Activated T-helper 17 cell treated with anti-CD3 and anti-CD28 coated beads, Interleukin-2, amount 50 U/mL, for 72 hours (primary cell): ENCODE measurements at places on chromosomes 1 and 21.

DNA sequence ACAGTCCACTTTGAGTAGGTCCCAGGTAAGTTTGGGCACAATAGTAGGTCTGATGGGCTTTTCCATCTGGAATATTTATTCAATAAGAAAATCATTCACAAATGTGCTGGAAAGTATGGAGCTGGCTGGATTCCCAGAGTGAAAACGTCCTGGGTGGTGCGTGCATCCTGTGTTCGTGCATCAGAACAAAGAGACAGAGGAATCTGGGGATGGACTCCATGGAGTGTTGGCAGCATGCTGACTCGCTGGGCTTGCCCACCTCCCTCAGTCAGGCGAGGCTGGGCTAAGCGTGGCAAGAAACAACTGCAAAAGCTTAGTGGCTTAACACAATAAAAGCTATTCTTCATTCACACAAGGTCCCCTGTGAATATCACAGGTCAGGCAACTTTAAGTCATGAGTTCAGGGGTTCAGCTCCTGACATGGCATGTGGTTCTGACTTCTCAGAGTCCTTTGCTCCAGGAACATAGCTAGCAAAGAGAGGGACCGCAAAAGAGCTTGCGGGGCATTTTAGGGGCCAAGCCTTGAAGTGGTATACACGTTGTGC lies 151.6 kb upstream of the ZNF644 start:
- no peaks in the 10 kb centered on the region for H3K36me3 ChIP-seq
- ATAC-seq = no peak
- no peak overlapping the region for H3K27ac ChIP-seq
- peaks cover 4% of the 10 kb centered on the region for H3K4me1 ChIP-seq
- peaks cover 26% of the 10 kb centered on the region for H3K27me3 ChIP-seq

- H3K27me3 ChIP-seq = peaks cover 38% of the 10 kb centered on the region
- no peak overlapping the region for H3K27ac ChIP-seq
- no peak overlapping the region for H3K4me3 ChIP-seq
- ATAC-seq = no peak
These were observed 80.7 kb upstream of the CD34 start for GRCh38 chr1:207991583-207992026.

DNA sequence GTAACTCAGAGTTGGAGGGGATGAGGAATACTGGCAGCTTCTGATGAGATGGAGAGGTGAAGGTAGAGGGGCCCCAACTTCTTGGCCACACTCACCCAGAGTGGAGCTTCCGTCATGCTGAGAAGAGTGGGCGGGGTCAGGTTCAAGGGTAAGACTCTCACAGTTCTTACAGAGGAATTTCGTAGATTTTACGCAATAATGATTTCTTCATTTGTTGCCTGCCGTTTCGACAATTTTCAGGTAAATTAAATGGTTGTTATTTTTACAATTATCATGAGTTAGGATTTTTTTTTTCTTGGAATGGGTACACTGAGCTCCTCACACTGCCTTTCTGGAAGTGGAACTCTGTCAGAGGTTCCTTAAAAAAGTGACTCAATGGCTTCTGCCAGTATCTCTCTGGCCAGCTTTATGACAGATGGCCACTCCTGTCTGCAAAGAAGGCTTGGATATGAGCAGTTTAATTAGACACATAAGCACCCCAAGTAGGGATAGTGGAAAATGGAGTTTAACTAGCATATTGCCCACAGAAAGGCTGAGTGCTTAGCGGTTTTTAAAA lies 13.8 kb upstream of the NLRP3 start:
- peaks cover 9% of the 10 kb centered on the region for H3K4me1 ChIP-seq
- no peaks in the 10 kb centered on the region for H3K36me3 ChIP-seq
- H3K4me3 ChIP-seq = no peak overlapping the region

GRCh38 chr21:32951041-32951440 lies 74.7 kb upstream of the OLIG2 start:
- no peak overlapping the region for H3K4me3 ChIP-seq
- H3K27me3 ChIP-seq = peaks cover 31% of the 10 kb centered on the region
- H3K4me1 ChIP-seq = no peaks in the 10 kb centered on the region
- no peaks in the 10 kb centered on the region for H3K36me3 ChIP-seq

DNA sequence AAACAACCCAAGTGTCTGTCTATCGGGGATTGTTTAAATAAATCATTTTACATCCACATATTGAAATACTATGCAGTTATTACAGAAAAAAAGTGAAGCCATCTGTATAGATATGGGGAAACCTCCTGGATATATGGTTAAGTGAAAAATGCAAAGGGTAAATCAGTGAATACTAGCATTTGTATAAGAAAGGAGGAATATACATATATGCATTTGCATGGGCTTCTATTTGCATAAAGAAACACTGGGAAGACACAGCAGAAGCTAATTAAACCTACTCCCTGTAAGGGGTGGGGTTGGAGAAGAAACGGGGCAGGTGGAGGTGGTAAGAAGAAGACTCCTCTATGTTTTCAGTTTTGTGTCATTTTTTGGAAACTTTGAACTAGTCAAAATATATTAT lies 16.6 kb upstream of the KIRREL1 start:
- no peaks in the 10 kb centered on the region for H3K4me1 ChIP-seq
- H3K4me3 ChIP-seq = no peak overlapping the region
- no peaks in the 10 kb centered on the region for H3K36me3 ChIP-seq
- peaks cover 32% of the 10 kb centered on the region for H3K27me3 ChIP-seq

DNA sequence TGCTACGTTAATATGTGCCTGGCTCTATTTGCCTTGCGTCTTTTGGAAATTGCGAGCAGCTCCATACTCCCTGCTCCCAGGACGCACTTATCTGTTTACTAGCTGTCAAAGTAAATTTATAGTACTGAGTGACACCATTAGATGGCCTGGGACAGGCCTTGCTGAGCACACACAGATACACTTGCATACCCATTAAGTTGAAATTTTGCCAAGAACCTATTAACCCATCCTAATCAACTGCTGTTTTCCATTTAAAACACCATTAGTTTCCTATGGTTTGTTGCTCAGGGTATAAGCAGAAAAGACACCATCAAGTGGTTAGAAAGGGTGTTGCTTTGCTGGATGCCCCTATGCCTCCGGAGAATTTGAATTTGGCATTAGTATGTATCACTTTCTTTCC lies 187.3 kb downstream of the SLC44A5 start:
- no peaks in the 10 kb centered on the region for H3K27me3 ChIP-seq
- no peak for ATAC-seq
- no peaks in the 10 kb centered on the region for H3K4me1 ChIP-seq
- no peaks in the 10 kb centered on the region for H3K36me3 ChIP-seq
- H3K4me3 ChIP-seq = no peak overlapping the region
- H3K27ac ChIP-seq = no peak overlapping the region

DNA sequence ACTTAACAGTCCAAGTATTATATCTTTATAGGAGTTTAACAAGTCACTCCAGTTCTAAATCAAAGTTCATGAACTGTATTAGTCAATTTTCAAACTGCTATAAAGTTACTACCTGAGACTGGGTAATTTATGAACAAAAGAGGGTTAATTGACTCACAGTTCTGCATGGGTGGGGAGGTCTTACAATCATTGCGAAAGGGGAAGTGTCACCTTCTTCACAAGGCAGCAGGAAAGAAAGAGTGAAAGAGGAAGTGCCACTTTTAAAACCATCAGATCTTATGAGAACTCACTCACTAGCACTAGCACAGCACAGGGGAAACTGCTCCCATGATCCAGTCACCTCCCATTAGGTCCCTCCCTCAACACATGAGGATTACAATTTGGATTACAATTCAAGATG lies 70.0 kb downstream of the CLCA4 start:
- H3K27me3 ChIP-seq = peaks cover 11% of the 10 kb centered on the region
- H3K4me1 ChIP-seq = no peaks in the 10 kb centered on the region
- H3K27ac ChIP-seq = no peak overlapping the region
- no peaks in the 10 kb centered on the region for H3K36me3 ChIP-seq
- H3K4me3 ChIP-seq = no peak overlapping the region
- peak; percentile 12 for ATAC-seq

DNA sequence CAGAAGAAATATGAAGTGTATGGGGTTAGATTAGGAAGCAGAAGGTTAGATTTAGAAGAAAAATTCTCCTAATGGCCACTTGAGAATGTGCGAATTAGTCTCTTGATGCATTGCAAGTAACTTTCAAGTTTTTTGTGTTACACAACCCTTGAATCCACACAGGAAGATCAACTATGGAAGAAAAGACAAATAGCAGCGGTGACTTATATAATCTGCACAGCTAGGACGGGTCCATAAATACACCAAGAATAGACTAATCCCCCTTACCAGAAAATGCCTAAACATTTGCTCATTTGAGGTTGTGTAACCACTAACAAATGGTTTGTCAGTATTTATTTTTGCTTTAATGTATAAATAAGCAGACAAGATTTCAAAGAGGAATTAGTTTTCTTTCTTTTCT lies 182.6 kb downstream of the TGFB2 start:
- peaks cover 14% of the 10 kb centered on the region for H3K27me3 ChIP-seq
- no peaks in the 10 kb centered on the region for H3K36me3 ChIP-seq
- no peak overlapping the region for H3K27ac ChIP-seq
- no peak overlapping the region for H3K4me3 ChIP-seq
- no peaks in the 10 kb centered on the region for H3K4me1 ChIP-seq

DNA sequence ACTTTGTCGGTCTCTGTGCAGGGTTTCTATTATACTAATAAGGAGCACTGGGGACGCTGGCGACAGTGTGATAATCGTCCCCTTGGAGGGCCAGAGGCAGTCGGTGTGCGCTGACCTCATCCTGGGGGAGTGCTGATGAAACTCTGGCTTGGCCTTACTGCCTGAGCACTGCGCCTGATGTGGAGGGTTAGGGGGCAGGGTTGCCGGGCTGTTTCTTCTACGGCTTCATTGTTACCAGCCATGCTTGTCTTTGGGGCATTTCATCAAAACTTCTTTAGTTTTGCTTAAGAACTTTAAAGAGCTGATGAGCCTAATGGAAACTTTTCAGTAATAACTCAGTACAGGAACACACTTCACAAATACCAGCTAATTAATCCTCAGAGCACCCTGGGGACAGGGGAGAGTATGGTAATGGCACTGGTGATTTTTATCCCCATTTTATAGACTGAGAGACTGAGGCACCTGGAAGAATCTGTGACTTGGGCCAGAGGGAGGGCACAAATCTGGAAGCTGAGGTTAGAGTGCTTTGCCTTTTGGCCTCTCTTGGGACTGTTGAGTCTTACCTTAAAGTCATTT lies 81.8 kb downstream of the PEX14 start:
- no peaks in the 10 kb centered on the region for H3K36me3 ChIP-seq
- H3K4me1 ChIP-seq = peaks cover 10% of the 10 kb centered on the region
- H3K4me3 ChIP-seq = no peak overlapping the region
- no peaks in the 10 kb centered on the region for H3K27me3 ChIP-seq

GRCh38 chr1:160437432-160438316 lies 37.3 kb downstream of the VANGL2 start:
- no peaks in the 10 kb centered on the region for H3K27me3 ChIP-seq
- peak overlapping the region; percentile 87 for H3K4me3 ChIP-seq
- H3K36me3 ChIP-seq = no peaks in the 10 kb centered on the region
- H3K4me1 ChIP-seq = peaks cover 29% of the 10 kb centered on the region
- peak overlapping the region; percentile 94 for H3K27ac ChIP-seq

- ATAC-seq = no peak
- peak overlapping the region; percentile 76 for H3K27ac ChIP-seq
- H3K4me3 ChIP-seq = peak overlapping the region; percentile 72
These were observed 504 bp downstream of the H6PD start for GRCh38 chr1:9235096-9235459.

- H3K36me3 ChIP-seq = peaks cover 44% of the 10 kb centered on the region
- no peak for ATAC-seq
- no peak overlapping the region for H3K27ac ChIP-seq
- H3K4me1 ChIP-seq = no peaks in the 10 kb centered on the region
These were observed 223.1 kb downstream of the RPS6KC1 start for GRCh38 chr1:213274140-213274539.

DNA sequence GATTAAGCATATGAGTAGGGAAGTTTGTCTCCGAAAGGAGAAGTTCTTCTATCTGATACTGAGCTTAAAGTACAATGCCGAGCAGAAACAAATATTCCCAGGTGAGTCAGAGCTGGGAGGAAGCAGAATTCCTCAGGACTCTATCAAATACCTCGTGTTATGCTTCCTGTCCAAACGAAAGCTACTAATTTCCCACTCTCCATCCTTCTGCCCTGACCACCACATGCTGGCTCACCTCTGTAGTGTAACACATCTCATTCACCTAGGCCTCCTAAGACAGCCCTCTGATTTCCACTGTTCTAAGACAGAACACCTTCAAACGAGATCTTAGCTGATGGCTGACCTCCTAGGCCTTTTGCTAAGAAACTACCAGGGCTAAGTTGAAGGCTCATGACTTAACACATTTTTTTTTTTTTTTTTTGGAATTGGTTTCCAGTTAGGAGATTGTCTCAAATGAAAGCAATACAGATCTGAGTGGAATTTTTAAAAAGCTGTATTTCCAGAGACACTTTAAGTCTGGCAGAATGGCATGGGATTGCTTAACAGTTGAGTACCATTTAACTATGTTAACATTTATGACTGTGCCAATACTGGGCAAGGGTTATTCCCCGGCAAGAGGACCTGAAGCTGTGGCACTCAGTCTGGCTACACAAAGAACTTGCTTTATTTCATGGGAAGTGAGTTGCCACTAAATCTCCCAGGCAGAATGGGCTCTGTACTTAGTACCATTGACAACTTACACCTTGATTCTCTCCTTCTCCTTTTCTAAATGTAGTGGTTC lies 583.4 kb downstream of the DPYD start:
- no peaks in the 10 kb centered on the region for H3K36me3 ChIP-seq
- H3K4me1 ChIP-seq = no peaks in the 10 kb centered on the region
- ATAC-seq = no peak
- no peaks in the 10 kb centered on the region for H3K27me3 ChIP-seq
- no peak overlapping the region for H3K27ac ChIP-seq

- H3K27me3 ChIP-seq = no peaks in the 10 kb centered on the region
- H3K4me3 ChIP-seq = peak overlapping the region; percentile 83
- peak overlapping the region; percentile 90 for H3K27ac ChIP-seq
- peak; percentile 89 for ATAC-seq
- peaks cover 53% of the 10 kb centered on the region for H3K4me1 ChIP-seq
These were observed 34.3 kb upstream of the ECE1 start for GRCh38 chr1:21324368-21325141.

DNA sequence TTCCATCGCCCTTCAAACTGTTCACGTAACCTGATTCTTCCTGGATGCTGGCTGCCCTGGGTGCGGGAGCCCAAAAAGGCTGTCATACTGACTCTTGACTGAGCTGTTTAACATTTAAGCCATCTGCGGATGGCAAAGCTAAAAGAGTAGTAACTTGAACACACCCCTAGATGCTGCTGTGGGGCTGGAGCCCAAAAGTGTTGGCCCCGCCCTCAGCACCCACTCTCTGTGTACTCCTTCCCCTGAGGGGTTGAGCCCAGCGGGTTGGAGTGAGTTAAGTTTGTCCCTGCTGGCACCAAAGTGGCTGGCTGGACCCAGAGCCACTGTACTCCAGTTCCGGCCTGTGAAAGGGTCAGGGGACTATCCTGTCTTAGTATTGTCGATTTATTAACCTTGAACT lies 640.6 kb downstream of the PTPRU start:
- no peaks in the 10 kb centered on the region for H3K36me3 ChIP-seq
- no peak for ATAC-seq
- H3K4me3 ChIP-seq = no peak overlapping the region
- H3K4me1 ChIP-seq = no peaks in the 10 kb centered on the region
- H3K27me3 ChIP-seq = peaks cover 24% of the 10 kb centered on the region
- H3K27ac ChIP-seq = no peak overlapping the region
